ENCODE measurements at places on chromosomes 7 and 10. TPM values are rescaled to one million over a fixed set of nuclear protein-coding genes. Genes with fewer than 3 reads are reported as not detected.

GRCh38 chr7:140334341-140335057 is 63.8 kb downstream of the SLC37A3 start:
- no peak for DNase-seq

DNA sequence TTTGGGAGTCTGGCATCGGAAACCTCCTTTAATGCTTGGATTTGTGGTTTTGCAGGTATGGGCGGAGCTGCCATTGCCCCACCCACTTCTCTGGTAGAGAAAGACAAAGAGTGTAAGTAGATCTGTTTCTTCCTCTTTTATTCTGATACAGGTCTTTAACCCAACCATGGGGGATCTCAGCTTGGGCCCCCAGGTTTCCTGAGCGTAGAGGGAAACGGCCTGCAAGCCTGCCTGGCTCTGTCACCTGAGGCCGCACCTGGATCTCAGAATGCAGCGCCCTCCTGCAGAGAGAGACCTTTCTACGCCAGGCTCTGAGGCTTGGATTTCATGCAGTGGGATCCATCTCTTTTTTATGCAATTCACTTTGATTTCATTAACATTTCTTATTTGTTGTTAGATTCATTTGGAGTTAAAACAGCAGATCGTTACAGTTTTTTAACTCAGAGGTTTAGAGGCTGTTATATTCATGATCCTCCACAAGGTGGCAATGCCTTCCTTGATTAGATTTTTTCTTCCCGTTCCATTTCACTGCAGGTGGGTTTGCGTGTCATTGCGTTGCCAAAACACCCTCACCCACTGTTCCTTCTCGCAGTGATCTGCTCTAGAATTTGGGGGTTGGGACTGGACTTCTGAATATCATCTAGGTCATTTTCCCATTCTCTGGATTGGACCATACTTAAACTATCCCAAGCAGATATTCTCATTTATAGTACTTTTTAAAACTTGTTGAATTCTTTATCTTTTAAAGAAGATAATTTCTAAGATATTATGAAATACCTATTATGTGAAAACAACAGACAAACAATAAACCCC is 20.0 kb downstream of the RBM17 start:
- no peak for DNase-seq

GRCh38 chr10:34506786-34507185 is 308.3 kb downstream of the PARD3 start:
- no peak for DNase-seq

DNA sequence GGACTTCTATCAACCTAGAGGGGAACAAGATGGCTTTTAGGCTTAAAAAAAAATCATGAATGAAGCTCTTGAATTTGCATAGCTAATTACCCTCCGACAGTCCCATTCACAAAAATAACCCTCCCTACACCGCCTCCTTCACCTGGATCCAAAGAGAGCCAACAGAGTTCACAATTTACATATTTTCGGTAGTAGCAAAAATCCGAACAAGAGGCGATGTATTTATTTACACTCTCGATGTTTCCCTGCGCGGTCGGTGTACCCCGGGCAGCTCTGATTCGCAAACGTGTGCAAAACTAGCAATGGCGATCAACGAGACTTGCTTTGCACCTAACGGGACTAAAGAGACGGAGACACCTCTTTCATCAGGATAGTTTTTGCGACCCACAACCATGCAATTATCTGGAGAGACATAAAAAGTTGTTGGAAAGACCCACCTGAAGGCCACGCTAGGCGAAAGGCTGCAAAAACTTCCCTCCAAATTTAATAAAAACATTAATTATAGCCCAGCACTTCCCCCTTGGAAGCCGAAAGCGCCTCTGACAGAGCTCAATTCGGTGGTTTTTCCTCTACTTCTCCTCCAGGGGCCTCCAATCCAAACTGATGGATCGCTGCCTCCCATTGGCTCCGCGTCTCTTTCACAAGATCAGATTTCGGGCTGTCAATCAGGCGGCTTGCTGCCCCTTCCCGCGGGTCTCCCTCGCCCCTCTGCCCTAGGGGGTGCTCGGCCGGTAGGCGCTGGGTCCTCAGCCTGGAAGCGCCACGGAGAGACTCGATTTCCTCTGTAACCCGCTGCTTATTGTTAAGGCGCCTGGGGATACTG is at the start of gene ETV1:
TSS of gene ETV1 (minus strand) at position 541 of the 823 bp plus-strand sequence. CDS start 614 bp downstream, outside the sequence.
- no peak for DNase-seq

GRCh38 chr7:136325578-136325977 is 348.4 kb upstream of the MTPN start:
- no peak for DNase-seq

The TMEM176B gene
- total RNA-seq: 0.47 TPM

The ADD3 gene
- total RNA-seq: 85.8 TPM

- no peak for DNase-seq
Observed at GRCh38 chr7:32256376-32256775, 186.2 kb upstream of the PDE1C start.

DNA sequence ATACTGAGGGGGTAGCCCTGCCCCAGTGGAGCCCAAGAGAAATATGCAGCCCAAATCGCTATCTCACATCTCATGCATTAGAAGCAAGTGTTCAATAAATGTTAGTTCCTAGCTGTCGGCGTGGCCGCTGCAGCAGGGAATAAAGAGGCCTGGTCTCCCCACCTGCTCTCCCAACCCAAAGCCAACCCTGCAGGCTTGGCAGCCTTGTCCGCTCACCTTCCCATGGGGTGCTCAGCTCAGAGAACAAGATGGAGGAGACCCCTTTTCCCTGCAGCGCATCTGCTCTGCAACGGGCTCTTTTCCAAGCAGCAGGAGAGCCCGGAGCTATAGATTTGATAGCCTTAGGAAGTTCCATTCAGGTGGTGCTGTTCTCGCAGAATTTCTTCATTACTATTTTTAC is 12.0 kb upstream of the DOCK1 start:
- no peak for DNase-seq

DNA sequence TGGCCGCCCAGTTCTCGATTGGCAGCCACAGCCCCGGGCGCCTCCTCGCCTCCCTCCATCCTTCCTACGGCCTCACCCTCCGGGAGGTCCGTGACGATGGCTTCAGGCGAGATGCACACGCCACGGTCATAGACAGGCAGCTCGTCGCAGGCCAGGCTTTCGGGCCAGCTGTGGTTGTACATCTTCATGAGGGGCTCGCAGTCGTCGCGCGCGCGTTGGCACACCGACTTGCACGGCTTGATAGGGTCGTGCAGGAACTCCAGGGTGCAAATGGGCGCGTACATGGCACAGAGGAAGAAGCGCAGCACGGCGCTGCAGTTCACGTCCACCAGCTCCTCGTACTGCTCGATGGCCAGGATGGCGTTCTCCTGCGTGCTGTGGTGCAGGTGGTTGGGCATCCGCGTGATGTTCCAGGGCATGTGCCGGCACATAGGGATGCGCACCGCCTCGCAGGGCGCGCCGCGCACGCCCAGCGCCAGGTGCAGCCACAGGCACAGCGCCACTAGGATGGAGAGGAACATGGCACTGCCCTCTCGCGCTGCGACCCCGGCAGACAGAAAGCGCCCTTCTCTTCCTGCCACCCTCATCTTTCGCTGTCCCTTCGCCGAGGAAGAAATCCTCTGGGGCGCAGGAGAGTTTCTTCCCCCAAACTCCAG is 472 bp downstream of the SFRP4 start:
- no peak for DNase-seq

The CCL26 gene
- total RNA-seq: not detected

The SMC3 gene
- 41.1 TPM for total RNA-seq

- DNase-seq: no peak
Observed at GRCh38 chr7:29878081-29878688, 71.9 kb downstream of the WIPF3 start.

The FAM20C gene
- 0.11 TPM for total RNA-seq

- no peak for DNase-seq
Observed at GRCh38 chr10:122316224-122316884, 45.3 kb downstream of the BTBD16 start.

- no peak for DNase-seq
Observed at GRCh38 chr7:81366546-81366945, 403.3 kb downstream of the HGF start.

The NEUROD6 gene
- total RNA-seq: not detected

GRCh38 chr7:80133361-80134114 is 1.1 kb upstream of the GNAI1 start:
- no peak for DNase-seq

- DNase-seq: no peak
Observed at GRCh38 chr10:44425466-44425865, 40.6 kb upstream of the CXCL12 start.

- no peak for DNase-seq
Observed at GRCh38 chr10:90288391-90288933, 569.4 kb downstream of the HTR7 start.

The PALD1 gene
- 2.4 TPM for total RNA-seq

The FKBP6 gene
- not detected for total RNA-seq

The AQP1 gene
- 0.44 TPM for total RNA-seq

Measured in activated B cell treated with CpG ODN at 0.5 μM for 24 hours (primary cell).